ENCODE measurements at places on chromosomes 2 and 18.

DNA sequence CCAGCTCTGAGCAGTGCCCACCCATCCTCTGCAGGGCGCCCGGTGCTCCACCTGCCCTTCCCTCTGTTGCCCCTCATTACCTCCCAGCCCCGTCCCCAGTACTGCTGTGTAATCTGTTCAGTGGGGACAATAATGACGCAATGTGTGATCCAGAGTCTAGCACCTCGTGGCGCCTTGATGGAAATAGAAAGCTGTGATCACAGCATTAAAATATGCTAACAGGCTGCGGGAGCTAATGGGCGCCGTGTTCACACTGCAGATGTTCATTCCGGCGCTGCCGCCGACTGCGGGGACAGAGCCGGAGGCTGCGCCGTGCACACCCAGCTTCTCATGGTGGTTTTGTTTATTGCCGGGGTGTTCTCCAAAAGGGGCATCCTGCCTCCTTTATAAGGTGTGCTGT, 235.2 kb downstream of the LDLRAD4 start:
- no peak for DNase-seq

DNA sequence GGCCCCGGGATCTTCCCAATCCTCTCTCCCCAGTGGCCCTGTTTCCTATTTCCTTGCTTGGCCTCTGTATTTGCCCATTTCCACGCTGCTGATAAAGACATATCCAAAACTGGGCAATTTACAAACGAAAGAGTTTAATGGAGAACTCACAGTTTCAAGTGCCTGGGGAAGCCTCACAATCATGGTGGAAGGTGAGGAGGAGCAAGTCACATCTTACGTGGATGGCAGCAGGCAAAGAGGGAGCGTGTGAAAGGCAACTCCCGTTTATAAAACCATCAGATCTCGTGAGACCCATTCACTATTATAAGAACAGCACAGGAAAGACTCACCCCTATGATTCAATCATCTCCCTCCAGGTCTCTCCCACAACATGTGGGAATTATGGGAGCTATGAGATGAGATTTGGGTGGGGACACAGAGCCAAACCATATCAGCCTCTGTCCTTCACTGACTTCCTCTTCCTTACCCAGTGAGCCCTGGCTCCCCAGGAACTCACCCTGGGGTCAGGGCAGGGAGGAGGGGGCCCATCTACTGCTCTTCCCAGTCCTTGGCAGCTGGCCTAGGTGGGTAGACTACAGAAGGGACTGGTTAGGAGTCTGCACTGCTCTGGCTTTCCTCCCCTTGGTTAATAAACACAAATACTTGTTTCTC, 105.8 kb upstream of the MYCN start:
- no peak for DNase-seq

DNA sequence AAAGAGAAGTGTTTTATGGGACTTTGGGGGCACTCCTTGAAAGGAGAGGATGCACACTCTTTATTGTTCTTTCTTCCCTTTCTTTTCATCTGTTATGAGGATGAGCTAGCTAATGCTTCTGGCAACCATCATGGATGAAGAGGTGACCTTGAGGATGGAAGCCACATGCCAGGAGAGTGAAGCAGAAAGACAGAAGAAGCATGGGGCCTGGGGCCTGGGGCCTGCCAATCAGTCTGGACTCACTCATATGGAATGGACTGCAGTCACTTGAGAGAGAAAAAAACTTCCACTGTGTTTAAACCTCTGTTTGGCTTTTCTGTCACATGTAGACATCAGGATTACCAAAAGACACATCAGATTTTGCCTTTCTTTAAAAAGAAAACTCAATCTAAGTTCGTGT, 35.8 kb upstream of the ZFP36L2 start:
- no peak for DNase-seq

GRCh38 chr2:140465301-140465700, 1665.5 kb downstream of the LRP1B start:
- DNase-seq = no peak

DNA sequence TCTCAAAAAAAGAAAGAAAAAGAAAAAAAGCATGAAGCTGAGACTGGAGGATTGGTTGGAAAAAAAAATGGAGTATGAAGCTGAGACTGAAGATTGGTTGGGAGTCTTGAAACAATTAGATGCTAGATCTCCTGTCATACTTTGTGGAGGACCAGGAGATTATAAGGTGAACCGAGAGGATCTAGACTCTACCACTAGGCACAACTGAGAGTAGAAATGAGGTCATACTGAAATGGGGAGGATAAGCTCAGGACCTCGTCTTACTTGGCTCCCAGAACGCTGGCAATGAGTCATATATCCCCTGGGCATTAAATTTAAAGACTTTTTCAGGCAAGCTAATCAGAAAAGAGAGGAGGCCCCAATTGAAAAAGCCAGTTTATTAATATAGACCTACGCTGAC, 3.3 kb upstream of the ORC2 start:
- DNase-seq = peak; percentile 59

DNA sequence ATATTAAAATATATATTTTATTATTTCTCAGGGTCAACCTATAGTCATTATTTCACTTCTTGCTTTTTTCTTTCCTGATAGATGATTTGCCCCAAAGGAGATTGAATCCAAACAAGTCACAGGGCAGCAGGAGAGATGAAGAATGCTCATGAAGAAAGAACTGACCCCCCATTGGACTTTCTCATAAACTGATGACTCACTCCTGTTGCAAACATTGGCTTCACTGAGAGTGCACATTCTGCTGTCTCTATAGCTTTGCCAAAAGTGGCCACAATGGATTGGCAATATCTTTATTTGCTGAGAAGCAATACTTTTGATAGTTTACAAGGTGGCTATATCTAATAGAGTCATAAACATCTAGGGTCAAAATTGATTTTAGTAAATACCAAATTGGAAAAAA, 55.9 kb upstream of the ZNF385B start:
- no peak for DNase-seq

DNA sequence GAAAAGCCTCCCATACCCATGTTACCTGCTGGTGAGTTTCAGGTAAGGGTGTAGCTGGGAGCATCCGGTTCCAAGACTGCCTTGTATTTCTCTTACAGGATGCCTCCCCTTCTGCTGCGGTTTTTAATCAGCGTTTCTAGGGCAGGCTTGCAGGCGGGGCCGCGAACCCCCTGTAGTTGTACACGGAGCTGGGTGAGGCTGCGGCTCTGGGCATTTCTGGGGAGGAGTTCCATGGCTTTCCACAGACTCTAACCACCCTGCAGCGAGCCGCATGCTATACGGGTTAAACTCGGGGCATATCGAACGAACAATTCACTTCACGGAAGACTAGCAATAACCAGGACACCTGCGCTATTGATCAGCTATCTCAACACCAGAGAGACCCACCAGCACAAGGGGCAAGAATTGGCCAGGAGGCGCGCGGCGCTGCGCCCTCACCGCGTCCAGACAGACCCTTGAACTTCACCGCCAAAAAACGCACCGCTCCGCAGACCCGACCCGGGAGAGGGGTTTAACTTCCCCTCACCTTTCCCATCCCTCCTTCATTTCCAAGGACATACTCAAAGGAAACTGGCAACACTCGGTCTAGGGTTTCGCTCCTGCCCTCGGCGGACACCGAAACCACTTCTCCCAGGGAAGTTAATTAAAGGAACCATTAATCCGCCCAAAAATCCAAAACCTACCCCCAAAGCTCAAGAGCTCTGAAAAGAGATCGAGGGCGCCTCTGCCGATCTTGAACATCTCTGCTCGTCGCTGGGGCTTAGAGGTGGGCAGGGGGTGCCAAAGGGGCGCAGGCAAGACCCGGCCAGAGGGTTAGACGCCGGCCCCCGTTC, 909 bp downstream of the TGFA start:
- no peak for DNase-seq

- no peak for DNase-seq
These were observed 72.6 kb downstream of the STK39 start for GRCh38 chr2:168174756-168175155.

DNA sequence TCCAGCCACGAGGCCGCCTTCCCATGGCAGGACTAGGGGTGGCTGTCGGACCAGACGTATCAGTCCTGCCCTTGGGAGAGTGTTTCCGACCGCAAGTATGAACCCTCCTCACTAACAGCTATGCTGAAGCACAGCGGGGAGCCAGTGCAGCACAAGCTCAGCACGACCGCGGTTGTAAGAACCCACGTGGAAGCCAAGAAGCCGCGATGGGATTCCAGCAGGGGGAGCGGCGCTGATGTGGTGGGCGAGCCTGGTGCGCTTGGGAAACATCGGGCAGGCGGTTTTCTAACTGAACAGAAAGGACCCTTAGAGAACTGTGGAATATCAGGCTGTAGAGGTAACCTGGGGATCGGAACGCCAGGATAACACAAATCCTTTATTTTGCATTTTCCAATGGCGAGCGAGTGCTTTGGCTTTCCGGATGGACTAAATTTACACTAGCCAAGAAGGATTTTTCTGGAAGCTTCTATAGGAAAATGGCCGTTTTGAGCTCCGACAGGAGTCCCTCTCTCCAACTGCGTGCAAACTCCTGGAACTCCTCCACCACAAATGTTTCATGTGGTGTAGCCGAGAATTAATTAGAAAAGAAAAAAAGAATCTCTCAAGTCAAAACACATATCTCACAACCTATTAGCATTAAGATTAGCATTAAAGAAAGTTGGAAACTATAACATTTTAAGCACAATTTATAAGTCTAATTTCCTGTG, 132.0 kb upstream of the MYCN start:
- no peak for DNase-seq

DNA sequence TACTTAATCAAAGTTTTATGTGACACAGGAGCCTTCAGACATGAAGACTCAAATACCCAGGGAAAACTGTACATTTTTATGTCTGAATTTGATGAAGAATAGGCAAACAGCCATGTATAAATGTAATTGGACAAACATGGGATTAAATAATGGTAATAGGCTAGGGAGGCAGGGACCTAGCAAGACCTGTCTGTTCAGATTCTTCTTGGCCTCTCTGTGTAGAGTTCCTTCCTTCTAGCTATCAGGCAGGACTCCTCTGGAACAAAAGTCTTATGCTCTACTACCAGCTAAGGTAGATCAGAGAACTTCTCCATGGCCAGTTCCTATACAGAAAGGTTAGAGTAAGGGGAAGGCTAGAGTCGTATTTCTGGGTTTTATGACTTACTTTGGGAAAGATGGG, 9.5 kb upstream of the PARD3B start:
- no peak for DNase-seq

DNA sequence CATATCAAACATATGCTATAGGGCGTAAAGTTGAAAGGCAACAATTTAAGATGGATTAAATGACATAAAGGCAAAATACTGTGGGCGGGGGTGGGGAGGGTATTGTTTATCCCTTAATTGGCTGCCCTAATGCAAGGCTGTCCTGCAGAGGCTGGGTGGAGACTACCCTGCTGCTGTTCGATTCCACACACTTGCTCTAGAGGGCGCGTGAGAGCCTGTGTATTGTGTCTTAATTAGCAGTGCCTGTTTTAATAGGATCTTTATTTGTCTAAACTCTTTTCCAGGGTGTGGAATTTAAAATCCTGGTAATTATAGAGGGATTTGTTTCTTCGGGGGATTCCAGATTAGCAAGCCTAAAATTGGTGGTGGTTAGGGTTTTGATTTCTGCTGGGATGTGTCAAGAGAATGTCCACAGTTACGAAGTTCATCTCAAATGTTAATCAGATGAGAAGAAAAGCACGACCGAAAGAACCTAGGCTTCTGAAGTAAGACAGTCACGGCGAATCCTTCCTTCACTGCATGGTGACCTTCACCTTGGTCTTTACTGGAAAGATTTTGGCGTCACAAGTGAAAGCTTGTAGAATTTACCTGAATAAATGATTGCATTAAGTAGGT, 103.5 kb upstream of the MAP3K20 start:
- DNase-seq = no peak

GRCh38 chr2:153387203-153387602, 91.4 kb downstream of the RPRM start:
- no peak for DNase-seq

- DNase-seq = no peak
These were observed 19.1 kb downstream of the CYBRD1 start for GRCh38 chr2:171541202-171541887.

- DNase-seq = no peak
These were observed 30.7 kb upstream of the MLPH start for GRCh38 chr2:237456200-237456843.

DNA sequence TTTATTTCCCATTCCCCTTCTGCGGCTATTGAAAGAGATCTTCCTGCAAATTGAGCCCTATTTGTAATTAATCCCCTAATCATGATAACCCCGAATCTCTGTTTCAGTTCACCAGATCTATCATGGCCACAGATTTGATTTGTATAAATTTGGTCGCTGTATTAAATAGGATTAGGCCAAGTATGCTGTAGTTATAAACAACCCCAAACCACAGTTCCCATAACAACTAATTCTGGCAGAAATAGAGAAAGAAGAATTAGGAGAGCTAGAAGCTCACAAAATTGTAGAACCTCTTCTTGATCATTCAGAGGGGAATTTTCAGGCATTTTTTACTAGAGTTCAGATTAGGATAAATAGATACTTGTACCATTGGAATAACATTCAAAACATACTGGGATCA, 433.7 kb upstream of the TNP1 start:
- DNase-seq = no peak

- no peak for DNase-seq
These were observed 266.2 kb downstream of the ASXL3 start for GRCh38 chr18:33844232-33844631.

GRCh38 chr2:222738809-222739208, 67.4 kb downstream of the MOGAT1 start:
- DNase-seq = no peak

DNA sequence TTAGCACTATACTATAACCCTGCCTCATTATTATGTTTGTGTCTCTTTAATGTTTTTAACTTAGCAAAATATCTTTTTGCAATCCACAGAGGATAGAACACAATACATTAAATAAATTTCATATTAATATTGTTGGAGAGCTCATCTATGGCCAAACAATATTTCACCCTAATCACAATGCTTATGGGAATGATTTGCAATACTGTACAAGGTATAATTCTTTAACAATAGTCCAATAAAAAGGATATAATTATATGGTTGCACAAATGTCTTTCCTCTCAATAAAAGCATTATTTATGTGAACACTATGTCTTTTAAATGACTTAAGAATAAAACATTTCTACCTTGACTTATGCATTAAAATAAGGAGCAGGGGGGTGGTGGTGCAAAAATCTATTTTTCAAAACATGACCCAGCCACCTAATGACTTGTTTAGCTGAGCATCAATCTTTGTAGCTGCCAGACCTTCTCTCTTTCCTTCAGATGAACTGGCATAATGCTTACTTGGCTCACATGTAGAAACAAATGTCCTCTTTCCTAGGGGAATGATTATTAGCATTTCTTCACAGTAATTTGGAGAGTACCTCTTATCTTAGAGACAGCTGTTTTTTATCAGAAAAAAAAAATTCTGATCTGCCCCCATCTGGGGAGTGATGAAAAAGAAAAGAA, 1933.6 kb upstream of the LRRTM1 start:
- DNase-seq = no peak
